ENCODE measurements at places on chromosomes 16 and 17.

GRCh38 chr16:53773150-53773846, 69.3 kb downstream of the FTO start:
- peak; percentile 83 for DNase-seq

DNA sequence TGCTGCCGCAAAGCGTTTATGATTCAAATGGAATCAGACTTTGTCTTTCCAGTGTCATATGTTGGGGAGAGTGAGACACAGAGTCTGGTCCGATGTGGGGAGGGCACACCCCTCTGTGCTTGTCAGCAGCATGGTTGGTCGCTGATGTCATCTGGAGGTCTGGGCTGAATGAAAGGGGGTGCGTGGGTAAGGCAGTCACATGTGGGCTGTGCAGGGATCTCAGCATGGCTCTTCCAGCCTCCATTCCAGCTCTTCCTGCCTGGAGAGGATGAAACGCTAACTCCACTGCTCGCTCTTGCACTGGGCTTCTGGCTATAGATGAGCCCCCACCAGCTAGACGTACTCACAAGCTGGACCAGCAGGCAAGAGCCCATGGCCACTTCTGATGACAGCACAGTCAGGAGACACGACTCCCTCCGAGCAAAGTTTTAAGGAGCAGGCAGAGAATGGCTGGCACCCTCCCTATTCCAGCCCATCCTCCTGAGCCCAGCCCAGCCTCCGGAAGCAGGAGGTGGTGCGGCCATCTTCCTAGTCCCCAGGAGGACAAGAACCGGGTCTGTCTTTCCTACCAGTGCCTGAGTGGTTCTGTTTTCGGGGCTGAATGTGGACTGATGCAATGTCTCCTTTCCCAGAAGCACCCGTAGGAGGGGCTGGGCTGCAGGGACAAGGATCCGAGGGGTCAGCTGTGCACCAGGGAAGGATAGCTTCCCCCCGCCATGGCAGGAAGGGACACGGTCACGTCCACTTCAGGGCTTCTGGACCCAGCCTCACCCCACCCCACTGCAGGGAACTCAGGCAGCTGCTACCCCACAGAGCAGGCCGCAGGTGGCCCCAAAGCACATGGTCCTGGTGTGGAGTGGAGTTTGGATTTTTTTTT, 41.5 kb upstream of the CBFA2T3 start:
- no peak for DNase-seq

GRCh38 chr17:59641799-59642484, 22.2 kb downstream of the CLTC start:
- no peak for DNase-seq

GRCh38 chr17:16906680-16907079, 65.2 kb downstream of the TNFRSF13B start:
- no peak for DNase-seq

DNA sequence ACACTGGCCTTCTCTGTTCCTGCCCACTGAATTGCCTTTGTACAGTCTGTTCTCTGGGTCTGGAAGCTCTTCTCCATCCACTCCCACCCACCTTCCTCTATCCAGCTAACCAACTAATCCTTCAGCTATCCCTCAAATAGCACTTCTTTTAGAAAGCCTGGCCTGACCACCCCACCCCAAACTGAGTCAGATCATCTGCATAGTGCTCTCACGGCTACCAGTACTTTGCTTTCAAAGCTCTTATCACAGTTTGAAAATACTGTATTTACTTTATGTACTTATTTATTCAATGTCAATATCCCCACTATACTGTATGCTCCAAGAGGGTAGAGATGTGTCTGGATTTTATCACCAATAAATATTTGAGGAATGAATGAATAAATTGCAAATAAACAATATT, 4.5 kb upstream of the CLDN7 start:
- no peak for DNase-seq

DNA sequence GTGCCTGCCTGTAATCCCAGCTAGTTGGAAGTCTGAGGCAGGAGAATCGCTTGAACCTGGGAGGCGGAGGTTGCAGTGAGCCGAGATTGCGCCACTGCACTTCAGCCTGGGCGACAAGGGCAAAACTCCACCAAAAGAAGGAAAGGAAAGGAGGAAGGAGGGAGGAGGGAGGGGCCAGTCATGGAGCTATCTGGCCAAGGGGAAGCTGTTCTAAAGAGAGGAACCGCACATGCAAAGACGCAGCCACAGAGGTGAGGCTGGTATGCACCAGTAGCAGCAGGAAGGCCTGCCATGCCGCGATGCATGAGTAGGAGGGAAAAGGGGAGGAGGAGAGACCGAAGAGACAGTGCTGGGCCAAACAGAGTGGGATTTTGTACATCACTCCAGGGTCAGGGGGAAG, 35.9 kb downstream of the HSBP1 start:
- DNase-seq: no peak

Data from Ammon's horn (tissue), 1 donor.